Fibroblast of villous mesenchyme (primary cell): ENCODE measurements at places on chromosomes 1 and 21. TPM values are rescaled to one million over a fixed set of nuclear protein-coding genes. Genes with fewer than 3 reads are reported as not detected.

Gene ARID4B
- total RNA-seq, result 33.8 and 40.2 TPM in 2 replicates

Gene C4BPB
- 0.32 TPM in 1 of 2 replicates, not detected in the other for total RNA-seq

Gene NECTIN4
- total RNA-seq, result 0.32 and 2.6 TPM in 2 replicates

Gene PRR9
- total RNA-seq, result under 0.01 TPM in 1 of 2 replicates, not detected in the other

Gene SPRR1B
- total RNA-seq, result not detected in 2 replicates

Gene FAM167B
- total RNA-seq, result 0.97 and 5.2 TPM in 2 replicates

Gene GRIK3
- not detected in 2 replicates for total RNA-seq

Gene RXFP4
- not detected in 2 replicates for total RNA-seq

Gene APCS
- total RNA-seq, result not detected in 2 replicates
